T-cell (primary cell): ENCODE measurements at places on chromosomes 7 and 10.

DNA sequence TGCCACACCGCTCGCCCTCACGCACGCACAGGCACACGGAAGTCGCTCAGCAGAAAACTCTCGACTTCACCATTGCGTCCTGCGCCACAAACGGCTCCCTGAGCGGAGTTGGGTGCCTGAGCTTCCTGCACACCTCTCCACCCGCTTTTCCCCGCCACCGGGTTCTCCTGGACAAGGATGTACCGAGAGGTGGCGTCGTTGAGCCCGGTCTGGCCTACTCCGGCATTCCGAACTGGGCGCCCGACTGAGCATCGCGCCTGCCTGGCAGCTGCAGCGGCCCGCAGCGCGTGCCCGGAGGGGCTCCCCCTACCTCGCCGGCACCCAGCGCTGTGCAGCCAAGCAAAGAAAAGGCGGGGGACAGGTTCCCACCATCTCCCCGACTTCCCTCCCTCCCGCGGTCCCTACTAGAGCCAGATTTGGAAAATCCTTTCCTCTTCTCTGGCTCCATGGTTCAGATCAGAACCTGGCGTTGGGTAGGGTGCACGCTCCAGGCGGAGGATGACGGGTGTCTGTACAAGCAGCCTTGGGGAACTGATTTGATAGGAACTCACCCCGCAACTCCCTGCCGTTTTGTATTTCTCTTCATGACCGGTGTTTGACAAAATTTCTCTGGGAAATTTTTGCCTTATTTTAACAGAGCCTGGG is 1.7 kb downstream of the SORCS3 start:
- no peak for DNase-seq

- DNase-seq, result no peak
These were observed 256.0 kb downstream of the AHR start for GRCh38 chr7:17554341-17555015.

- no peak for DNase-seq
These were observed 188.6 kb downstream of the DIP2C start for GRCh38 chr10:500876-501275.

- DNase-seq, result no peak
These were observed 293.1 kb downstream of the ZEB1 start for GRCh38 chr10:31612082-31612481.

- no peak for DNase-seq
These were observed 536 bp upstream of the POM121 start for GRCh38 chr7:72924386-72924732.

DNA sequence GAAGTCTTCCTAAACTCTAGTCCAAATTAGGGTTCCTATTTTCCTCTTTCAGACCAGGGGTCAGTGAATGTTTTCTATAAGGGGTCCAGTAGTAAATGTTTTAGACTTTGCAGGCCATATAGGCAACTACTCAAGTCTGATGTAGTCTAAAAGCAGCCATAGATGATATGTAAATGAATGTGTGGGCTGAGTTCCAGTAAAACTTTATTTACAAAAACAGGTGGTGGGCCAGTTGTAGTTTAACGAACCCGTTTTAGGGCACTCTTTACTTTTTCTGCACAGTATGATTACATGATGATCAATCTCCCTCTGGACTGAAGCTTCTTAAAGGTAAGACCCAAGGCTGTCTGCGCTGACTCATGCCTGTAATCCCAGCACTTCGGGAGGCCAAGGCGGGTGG is 243.6 kb downstream of the CAMK1D start:
- DNase-seq, result no peak
